ENCODE measurements at places on chromosomes 3 and 15. TPM values are rescaled to one million over a fixed set of nuclear protein-coding genes. Genes with fewer than 3 reads are reported as not detected.

The MYZAP gene
- polyA plus RNA-seq = 6.1 TPM

The LARP6 gene
- polyA plus RNA-seq = 62.8 TPM

The TMPRSS7 gene
- not detected for polyA plus RNA-seq

The PEX11A gene
- 13.7 TPM for polyA plus RNA-seq

DNA sequence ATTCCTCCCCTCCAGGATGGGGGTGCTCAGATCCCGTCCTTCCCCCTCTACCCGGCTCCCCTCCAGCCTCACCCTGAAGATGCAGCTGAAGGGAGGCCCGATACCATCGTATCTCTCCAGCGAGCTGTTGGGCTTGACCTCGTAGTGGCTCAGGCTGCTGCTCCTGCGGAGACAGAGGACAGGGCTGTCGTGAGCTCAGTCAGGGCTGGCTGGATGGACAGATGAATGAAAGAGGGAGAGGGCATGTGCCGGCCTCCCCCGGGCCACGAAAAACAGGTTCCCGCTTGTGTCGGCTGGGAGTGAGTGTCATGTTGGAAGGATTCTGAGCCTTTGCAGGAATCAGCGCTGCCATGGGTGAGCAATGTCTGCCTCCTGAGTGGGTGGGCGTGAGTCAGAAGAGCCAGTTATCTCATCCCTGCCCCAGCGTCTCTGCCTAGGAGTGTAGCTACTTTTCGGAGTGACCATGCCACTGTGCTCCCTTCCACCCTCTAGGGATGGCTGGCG lies 35.2 kb downstream of the FEM1B start:
- H3K4me3 ChIP-seq = no peak overlapping the region
- H3K4me1 ChIP-seq = peaks cover 2% of the 10 kb centered on the region
- no peaks in the 10 kb centered on the region for H3K36me3 ChIP-seq
- H3K27me3 ChIP-seq = no peaks in the 10 kb centered on the region
- no peak overlapping the region for H3K27ac ChIP-seq

GRCh38 chr15:88403351-88403791 lies 63.8 kb downstream of the MRPL46 start:
- H3K27ac ChIP-seq = no peak overlapping the region
- peaks cover 4% of the 10 kb centered on the region for H3K4me1 ChIP-seq
- H3K36me3 ChIP-seq = no peaks in the 10 kb centered on the region

GRCh38 chr3:190357468-190357867 lies 30.5 kb upstream of the CLDN16 start:
- H3K27me3 ChIP-seq = no peaks in the 10 kb centered on the region
- no peaks in the 10 kb centered on the region for H3K4me1 ChIP-seq
- no peak for DNase-seq
- no peak overlapping the region for H3K27ac ChIP-seq
- no peak overlapping the region for H3K4me3 ChIP-seq

- DNase-seq = no peak
- H3K27ac ChIP-seq = peak overlapping the region; percentile 87
- H3K36me3 ChIP-seq = no peaks in the 10 kb centered on the region
- peaks cover 3% of the 10 kb centered on the region for H3K4me1 ChIP-seq
Measured at GRCh38 chr3:129892857-129893580, 492 bp downstream of the TMCC1 start.

DNA sequence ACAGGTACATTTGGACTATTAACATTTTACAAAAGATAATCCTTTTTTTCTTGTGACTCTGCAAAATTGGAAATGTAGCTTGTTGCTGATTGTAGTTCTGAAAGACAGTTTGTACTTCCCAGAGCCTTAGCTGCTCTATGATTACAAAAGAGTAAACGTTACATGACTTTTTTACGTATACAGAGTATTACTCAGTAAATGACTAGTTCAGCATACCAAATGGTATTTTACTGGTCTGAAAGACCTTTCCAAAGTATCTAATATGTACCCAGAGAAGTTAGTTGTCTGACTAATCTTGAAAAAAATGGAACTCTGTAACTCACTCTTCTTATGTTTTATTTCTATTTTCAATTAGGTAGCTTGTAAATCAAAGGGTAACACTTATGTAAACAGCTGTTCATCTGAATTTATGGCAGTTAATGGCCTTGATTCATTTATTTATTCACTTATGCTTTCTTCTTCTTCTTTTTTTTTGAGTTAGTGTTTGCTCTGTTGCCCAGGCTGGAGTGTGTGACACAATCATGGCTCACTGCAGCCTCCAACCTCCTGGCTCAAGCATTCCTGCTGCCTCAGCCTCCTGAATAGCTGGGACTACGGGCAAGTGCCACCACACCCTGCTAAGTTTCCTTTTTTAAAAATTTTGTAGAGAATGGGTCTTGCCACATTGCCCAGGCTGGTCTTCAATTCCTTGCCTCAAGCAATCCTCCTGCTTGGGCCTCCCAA lies 151.7 kb downstream of the C3orf38 start:
- DNase-seq = no peak
- H3K4me1 ChIP-seq = no peaks in the 10 kb centered on the region
- no peak overlapping the region for H3K4me3 ChIP-seq
- H3K27me3 ChIP-seq = no peaks in the 10 kb centered on the region

DNA sequence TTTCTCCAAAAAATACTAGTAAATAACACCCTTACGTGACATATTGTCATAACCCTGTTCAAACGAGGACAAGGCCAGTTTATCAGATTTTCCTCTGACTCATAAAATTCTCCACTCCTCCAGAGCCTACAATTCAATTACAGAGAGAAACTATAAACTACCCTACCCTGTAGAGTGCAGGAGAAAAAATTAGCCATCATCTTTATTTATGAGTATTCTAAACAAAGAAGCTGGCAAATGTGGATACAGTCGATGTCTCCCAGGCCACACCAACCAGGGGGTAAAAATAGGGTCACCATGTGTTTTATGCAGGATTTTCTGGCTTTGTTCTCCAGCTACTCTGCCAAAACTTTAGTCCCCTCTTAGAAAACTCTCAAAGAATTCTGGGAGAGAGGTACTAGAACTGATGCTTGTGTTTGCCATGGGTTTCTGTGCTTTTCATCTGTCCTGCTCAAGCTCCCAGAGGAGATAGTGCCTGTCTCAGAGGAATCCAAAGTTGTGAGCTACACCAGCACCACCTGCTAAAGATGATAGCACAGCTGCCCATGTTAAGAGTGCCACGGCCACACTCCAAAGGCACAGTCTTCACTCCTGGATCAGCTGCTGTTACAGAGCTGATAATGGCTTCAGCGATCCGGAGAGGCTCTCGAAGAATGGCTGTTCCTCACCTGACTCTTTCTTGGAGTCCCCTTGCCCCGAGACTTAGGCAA lies 150.2 kb downstream of the IMPG2 start:
- no peak overlapping the region for H3K4me3 ChIP-seq
- DNase-seq = no peak
- no peaks in the 10 kb centered on the region for H3K4me1 ChIP-seq
- H3K27ac ChIP-seq = no peak overlapping the region
- H3K36me3 ChIP-seq = no peaks in the 10 kb centered on the region
- no peaks in the 10 kb centered on the region for H3K27me3 ChIP-seq

GRCh38 chr15:21260966-21261395 lies 179.3 kb downstream of the POTEB3 start:
- no peak overlapping the region for H3K27ac ChIP-seq
- DNase-seq = peak; percentile 76
- no peaks in the 10 kb centered on the region for H3K4me1 ChIP-seq
- H3K36me3 ChIP-seq = no peaks in the 10 kb centered on the region
- H3K27me3 ChIP-seq = no peaks in the 10 kb centered on the region
- no peak overlapping the region for H3K4me3 ChIP-seq

GRCh38 chr3:39108200-39108710 lies 775 bp downstream of the TTC21A start:
- H3K36me3 ChIP-seq = peaks cover 2% of the 10 kb centered on the region
- no peaks in the 10 kb centered on the region for H3K4me1 ChIP-seq
- H3K27me3 ChIP-seq = no peaks in the 10 kb centered on the region
- peak overlapping the region; percentile 81 for H3K4me3 ChIP-seq
- no peak for DNase-seq

GRCh38 chr3:196726788-196727675 lies 12.6 kb upstream of the PAK2 start:
- no peaks in the 10 kb centered on the region for H3K27me3 ChIP-seq
- DNase-seq = no peak
- H3K36me3 ChIP-seq = no peaks in the 10 kb centered on the region
- no peaks in the 10 kb centered on the region for H3K4me1 ChIP-seq

Data from kidney (tissue), 22 donors.